ENCODE measurements at places on chromosomes 1 and 21.
A peak's percentile ranks its signal among the peaks of the same experiment; 100 is the strongest.

GRCh38 chr1:6912518-6912917, 127.3 kb downstream of the CAMTA1 start:
- DNase-seq: no peak

GRCh38 chr1:15152318-15153183, 996 bp upstream of the TMEM51 start:
- peak; percentile 94 for DNase-seq

- no peak for DNase-seq
Observed at GRCh38 chr1:201370500-201370899, 7.0 kb downstream of the TNNT2 start.

DNA sequence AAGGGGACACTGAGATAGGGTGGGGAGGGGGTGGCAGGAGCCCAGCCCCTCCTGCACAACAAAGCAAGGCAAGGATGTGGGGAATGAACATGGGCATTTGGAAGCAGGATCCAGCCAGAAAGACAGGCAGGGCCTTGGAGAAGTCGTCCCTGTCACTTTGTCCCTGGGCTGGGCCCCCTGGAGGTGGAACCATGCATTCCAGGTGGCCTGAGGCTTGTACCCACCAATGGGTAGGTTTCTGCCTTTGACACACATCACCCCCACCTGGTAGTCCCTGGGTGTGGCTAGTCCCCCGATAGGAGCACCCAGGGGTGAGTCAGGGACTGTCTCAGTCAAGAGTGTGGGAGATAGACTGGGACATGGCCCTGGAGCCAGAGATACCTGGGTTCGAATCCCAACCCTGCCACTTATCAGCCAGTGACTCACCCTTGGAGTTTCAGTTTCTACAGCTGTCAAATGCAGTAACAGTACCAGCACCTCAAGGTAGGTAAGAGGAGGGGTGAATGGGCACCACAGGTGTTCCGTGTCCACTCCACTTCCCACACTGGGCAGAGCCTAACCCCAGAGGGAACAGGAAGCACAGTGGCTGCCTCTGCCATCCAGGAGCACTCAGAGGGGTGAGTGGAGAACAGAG, 10.0 kb downstream of the PLA2G2D start:
- peak; percentile 36 for DNase-seq

DNA sequence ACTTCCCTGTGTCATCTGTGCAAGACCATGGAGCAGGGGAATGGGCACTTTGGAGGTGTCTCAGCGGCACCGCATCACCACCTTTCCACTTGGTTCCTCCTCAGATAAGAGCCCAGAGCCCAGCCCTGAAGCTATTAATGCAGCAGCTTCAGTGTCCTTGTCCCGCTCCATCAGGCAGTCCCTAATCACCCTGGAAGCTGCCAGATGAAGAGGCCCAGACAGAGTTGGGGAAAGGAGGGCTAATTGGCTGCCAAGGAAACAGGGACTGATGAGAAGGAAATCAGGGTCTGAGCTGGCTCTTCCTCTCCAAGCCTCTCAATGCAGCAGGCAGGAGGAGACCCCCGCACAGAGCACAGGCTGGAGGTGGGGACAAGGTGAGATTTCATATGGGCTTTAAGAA, 83.1 kb upstream of the KLHDC7A start:
- DNase-seq: no peak

DNA sequence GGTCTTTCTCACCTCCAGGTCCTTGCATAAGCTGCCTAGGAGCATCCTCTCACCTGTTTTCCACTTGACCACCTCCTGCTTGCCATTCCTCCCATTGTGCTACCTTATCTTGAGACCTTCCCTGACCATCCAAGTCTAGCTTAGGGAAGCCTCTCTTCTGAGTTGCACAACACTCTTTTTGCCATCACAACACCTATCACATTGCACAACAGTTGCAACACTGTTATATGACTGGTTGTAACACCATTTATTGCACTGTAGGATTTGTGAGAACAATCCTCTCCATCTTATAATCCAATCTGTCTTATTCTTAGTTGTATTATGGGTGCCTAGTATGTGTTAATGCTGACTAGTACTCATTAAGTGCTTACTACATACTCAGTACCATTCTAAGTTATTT, 488.7 kb downstream of the OMA1 start:
- no peak for DNase-seq

GRCh38 chr1:11805422-11806306, at the start of the genes CLCN6 and MTHFR:
Gene CLCN6 (plus strand): TSS chr1:11806191. CDS start chr1:11806263, 72 bp downstream.
Gene MTHFR (minus strand): TSS chr1:11805964. CDS start chr1:11803116, 2,848 bp downstream.
- peak; percentile 100 for DNase-seq

GRCh38 chr1:81377406-81377805, 423.3 kb upstream of the ADGRL2 start:
- DNase-seq: peak; percentile 21

DNA sequence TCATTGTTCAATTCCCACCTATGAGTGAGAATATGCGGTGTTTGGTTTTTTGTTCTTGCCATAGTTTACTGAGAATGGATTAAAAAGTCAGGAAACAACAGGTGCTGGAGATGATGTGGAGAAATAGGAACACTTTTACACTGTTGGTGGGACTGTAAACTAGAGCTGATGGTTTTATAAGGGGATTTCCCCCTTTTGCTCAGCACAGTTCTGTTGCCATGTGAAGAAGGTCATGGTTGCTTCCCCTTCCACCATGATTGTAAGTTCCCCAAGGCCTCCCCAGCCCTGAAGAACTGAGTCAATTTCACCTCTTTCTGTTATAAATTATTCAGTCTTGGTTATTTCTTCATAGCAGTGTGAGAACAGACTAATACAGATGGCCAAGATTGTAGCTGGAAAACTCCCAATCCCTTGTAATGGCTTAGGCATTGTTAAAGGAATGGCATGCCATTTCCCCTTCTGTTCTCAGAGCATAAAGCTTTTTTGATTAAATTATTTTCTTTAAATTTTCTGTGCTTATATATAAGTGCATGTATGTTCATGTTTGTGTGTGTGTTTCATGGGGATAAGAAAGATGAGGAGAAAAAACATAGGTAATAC, 144.8 kb downstream of the BACH1 start:
- DNase-seq: no peak

- DNase-seq: no peak
Observed at GRCh38 chr1:31662463-31662862, 17.8 kb upstream of the PEF1 start.

DNA sequence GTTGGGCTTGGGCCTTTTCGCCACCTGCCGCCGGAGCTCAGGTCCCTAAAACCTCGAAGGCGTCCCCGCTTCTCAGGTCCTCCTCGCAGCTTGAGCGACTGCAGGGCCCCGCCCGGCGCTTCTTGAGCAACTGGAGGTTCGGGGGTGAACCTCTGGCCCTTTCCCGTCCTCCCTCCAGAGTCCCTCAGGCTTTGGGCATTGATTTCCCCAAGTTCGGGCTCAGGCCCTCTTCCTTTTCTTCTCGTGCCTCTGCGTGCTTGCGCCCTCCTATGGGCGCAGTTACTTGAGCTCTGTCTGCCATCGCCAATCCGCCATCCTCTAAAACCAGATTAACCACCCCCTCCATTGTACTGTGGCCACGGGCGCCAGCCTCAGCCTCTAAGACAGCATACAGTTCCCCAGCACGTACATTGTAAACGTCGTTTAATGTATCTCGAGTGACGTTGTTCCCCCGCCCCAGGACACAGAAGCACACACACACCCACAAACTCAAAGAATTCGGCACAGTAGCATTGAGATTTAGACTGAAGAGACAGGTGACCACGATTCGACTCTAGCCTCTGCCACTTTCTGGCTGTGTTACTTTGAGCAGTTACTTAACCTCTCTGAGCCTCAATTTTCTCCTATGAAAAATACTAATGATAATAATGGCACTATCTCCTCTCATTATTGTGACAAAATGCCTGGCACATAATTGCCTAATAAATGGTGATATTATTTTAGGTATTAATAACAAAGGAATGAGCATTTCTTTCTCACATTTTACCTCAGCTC, 22.6 kb downstream of the BTG2 start:
- peak; percentile 95 for DNase-seq

DNA sequence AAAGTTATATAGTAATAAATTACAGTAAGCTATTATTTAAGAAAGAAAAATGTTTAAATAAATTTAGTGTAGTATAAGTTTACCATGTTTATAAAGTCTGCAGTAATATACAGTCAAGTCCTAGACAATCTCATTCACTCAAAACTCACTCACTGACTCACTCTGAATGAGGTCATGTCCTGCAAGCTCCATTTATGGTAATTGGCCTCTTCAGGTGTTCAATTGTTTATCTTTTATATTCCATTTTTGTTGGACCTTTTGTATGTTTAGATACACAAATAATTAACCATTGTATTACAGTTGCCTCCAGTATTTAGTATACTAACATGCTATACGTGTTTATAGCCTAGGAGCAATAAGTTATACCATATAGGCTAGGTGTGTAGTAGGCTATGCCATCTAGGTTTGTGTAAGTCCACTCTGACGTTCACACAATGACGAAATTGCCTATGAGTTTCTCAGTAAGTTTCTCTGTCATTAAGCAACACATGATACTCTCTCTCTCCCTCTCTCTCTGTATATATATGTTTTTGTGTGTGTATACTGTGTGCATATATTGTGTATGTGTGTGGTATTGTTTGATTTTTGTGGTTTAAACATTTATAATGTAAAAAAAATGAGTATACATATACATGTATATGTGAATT, 161.2 kb downstream of the NCAM2 start:
- DNase-seq: peak; percentile 1

DNA sequence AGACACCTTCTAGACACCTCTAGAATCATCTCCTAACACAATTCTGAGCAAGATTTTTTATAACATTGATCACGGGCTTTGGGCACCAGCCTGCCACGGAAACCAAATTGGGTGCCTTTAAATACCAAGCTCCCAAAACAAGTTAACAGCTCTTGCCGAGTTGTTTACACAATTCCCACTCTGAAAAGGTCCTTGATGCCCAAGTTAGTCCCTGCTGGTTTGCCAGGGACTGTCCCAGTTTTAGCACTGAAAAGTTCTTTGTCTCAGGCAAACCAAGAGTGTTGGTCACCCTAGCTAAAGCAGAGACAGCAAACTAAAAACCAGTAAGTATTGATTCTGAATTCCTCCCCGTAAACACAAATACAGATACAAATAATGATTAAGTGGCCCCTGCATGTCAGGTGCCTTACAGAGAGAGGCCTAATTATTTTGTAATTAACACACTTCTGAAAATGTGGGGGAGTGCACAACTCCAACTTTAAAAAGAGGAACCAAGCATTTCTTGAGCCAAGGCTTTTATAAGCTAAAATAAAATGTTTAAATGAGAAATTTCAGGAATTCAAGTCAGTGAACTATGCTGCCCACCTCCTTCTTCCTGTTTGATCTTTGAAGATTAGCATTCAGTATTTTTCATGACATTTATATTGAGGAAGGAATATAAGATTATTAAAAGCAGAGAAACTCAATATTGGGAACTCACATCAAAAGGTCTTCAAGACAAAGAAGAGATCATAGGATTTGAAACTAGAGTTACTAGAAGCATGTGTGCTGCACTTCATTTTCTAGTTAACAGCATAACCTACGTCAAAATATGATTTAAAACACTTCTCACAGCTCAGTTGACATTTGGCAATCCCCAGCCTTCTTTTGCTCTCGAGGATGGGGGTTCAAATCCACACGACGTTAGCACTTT, 9.0 kb upstream of the UBE2U start:
- DNase-seq: no peak

- DNase-seq: no peak
Observed at GRCh38 chr1:198986036-198986435, 347.2 kb downstream of the PTPRC start.

DNA sequence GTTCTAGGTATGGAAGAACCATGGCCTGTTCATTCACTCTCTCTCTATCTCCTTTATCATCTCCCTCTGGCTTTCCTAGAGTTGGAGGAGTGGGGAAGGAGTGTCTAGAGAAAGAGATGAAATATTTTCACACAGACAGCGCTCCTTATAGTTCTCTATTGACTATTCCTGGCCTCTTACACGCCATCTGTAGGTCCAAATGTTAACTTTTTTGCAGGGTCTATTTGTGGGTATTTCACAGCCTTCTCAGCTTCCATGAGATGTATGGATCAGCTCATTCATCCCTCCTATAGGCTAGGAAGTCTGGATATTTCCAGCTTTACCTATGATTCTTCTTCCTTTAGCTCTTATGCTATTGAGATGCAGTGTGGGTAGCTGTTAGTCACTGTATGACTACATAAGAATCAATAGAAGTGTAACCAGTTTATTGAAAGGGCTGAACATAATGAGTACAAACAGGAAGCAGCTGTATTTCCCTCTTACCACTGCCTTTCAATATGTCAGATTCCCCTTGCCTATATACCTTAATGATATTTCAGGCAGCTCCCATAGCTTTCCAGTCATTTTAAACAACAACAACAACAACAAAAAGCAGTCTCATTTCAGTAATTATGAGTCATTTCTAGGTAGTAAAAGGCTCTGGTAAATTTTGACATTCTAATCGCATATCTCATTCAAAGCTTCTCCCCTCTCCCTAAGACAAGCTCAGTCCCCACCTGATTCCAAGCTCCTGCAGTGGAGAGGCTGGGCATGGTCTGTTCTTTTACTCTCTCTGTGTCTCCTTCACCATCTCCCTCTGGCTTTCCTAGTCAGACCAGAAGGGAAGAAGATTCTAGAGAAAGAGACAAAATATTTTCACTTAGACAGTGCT, 149.5 kb downstream of the TTLL7 start:
- peak; percentile 77 for DNase-seq

GRCh38 chr1:56872597-56872996, 18.0 kb downstream of the C8A start:
- DNase-seq: no peak

DNA sequence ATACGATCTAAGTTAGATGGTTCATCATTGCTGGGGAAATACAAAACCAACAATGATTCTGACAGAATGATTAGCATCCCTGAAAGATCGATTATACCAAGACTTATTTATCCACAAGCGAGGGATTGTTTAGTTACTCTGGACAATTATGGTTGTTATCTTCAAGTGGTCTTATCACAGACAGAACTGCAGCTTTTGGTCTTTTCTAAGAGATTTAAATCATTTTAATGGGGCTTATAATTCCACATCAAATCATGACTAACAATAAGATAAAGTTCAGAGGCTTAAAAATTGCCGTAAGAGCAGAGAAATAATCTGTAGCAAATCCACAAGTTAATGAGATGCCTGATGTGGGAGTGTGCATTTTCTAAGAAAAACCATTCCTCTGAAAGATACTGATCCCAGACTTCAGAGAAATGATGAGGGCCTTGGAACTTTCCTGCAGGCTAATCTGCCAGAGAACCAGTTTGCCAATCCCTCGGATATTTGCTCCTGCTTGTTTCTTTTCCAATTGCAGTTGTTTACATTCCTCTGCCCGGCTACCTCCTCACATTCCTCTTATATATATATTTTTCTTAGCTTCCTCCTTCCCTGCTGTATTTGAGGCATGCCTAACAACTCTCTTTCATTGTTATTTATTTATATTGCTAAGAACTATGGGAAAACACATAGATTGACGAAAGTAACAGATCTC, 134.8 kb downstream of the BACH1 start:
- no peak for DNase-seq

GRCh38 chr1:11535761-11536572, 57.0 kb downstream of the DISP3 start:
- DNase-seq: peak; percentile 31

DNA sequence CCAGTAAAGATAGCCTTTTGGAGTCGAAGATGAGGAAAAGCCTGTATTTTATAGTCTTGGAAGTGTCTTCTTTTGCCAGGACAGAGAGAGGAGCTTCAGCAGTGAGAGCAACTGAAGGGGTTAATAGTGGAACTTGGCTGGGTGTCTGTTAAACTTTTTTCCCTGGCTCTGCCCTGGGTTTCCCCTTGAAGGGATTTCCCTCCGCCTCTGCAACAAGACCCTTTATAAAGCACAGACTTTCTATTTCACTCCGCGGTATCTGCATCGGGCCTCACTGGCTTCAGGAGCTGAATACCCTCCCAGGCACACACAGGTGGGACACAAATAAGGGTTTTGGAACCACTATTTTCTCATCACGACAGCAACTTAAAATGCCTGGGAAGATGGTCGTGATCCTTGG, at the start of gene VCAM1:
Gene VCAM1, plus strand, starts transcription at position 253 of the 400 bp plus-strand sequence. Its CDS starts 119 bp downstream, at position 372.
- no peak for DNase-seq

- peak; percentile 86 for DNase-seq
Observed at GRCh38 chr1:180248731-180249681, 18.9 kb downstream of the LHX4 start.

All from DMS53 (cell line).